ENCODE measurements at places on chromosomes 7 and 10.

DNA sequence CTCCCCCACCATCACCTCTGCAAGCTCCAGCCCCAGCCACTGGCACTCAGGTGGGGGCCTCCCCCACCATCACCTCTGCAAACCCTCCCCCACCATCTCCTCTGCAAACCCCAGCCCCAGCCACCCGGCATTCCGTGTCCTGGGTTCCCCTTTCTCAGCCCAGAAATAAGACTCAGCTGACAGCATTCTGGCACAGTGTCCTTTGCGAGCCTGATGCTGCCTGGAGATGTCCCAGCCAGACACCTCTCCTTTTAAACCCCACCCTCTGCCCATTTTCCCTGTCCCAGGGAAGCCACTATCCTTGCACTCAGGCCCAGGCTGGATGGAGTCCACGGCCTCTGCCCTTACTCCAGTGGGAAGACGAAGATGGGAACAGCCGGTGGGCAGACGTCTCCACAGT, 49.8 kb downstream of the ELFN1 start:
- DNase-seq: no peak

DNA sequence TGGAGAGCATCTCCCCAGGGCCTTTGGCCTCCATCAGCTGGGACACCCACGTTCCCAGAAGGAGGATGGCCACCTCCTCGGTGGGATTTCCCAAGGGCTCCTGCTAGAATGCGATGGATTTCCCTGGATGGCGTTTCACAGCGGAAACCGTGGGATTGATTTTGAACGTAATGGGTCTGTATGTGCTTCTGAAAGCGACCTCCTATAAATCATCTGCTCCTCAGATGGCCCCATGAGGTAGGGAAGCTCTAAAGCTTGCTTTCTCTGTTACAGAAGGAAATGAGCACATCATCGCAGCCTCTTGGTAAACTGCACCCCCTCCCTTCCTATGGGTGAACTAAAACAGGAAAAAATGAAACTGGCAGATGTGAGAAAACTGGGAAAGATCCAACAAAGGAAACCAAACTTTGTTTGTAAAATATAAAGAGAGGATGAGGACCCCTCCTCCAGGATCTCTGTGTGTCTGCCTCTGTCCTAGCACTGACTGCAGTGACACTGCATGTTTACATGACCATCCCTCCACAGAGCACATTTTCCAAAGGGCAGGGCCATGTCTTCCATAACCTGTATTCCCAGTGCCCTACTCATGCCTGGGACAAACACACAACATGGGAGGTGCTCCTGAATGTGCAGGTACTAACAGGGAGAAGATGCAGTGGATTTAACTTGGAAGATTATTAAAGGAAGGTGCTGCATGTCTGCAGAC, 57.6 kb downstream of the LYZL1 start:
- DNase-seq: no peak

DNA sequence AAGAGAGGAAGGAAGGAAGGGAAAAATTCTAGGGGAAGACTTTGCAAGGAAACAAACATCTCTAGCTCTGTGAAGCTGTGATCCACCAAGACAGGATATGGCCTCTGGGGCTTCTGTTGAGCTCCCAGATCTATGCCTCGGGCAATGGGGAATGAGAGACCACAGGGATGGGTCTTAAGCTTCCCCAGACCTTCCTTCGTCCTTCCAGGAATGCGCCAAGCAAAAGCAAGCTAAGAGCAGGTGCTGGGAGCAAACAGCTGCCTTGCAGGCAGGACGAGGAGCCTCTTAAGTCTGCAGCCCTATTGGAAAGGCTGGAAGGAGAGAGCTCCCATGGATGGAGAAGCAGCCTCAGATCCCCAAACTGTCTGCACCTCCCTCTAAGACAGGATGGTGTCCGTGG, 21.9 kb upstream of the ELN start:
- no peak for DNase-seq

- no peak for DNase-seq
These were observed 459 bp downstream of the SUGCT start for GRCh38 chr7:40135317-40135610.

GRCh38 chr10:131736321-131736980, 164.4 kb upstream of the PPP2R2D start:
- no peak for DNase-seq

GRCh38 chr7:69928621-69929020, 330.3 kb downstream of the AUTS2 start:
- no peak for DNase-seq

DNA sequence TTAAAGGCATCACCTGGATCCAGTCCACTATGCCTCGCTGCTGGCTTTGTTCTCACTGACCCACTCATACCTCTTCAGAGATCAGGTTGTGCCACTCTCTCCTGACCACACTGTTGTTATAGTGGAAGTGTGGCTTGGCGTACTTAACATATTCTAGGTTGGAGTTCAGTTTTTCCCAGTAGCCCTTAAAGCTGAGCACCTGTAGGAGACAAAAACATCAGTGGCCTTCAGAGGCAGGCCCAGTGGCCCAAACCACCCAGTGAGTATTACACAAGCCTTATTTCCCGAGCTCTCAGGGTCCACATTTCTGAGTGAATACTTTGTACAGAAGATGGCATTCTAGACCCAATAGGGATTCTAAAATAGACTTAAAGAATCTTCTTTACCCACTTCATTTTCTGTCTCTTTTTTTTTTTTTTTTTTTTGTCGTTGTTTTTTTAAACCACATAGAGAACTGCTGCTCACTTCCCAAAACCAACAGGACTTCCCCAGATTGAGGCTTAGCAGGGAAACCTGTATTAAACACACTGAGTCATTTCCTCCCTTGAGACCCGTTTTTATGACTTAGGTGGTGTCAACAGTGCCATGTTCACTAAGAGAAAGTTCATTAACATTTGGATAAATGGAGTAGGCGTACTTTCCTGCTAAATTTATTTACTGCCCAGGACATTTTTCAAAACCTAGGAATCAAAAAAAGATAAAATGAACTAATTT, 85.8 kb downstream of the GSAP start:
- peak; percentile 76 for DNase-seq

GRCh38 chr7:37550872-37551271, 102.2 kb upstream of the ELMO1 start:
- no peak for DNase-seq
